Activated naive CD4-positive, alpha-beta T cell treated with anti-CD3 and anti-CD28 coated beads for 36 hours (primary cell): ENCODE measurements at places on chromosomes 12 and 14. TPM values are rescaled to one million over a fixed set of nuclear protein-coding genes. Genes with fewer than 3 reads are reported as not detected.

DNAJC22 gene
- not detected for total RNA-seq

ALX1 gene
- total RNA-seq, result not detected

KIAA0586 gene
- 41.8 TPM for total RNA-seq

OR4N5 gene
- total RNA-seq, result not detected

TSPAN9 gene
- 0.91 TPM for total RNA-seq

GLIPR1 gene
- total RNA-seq, result 1.5 TPM

ALDH1L2 gene
- total RNA-seq, result 14.3 TPM

DBX2 gene
- not detected for total RNA-seq

GYS2 gene
- total RNA-seq, result not detected

PLD4 gene
- total RNA-seq, result not detected

FBXO21 gene
- total RNA-seq, result 18.2 TPM

SLC17A8 gene
- not detected for total RNA-seq

GRCh38 chr12:106865683-106866082 is 90.0 kb upstream of the TMEM263 start:
- peaks cover 2% of the 10 kb centered on the region for H3K4me1 ChIP-seq
- no peaks in the 10 kb centered on the region for H3K27me3 ChIP-seq
- DNase-seq, result no peak
- H3K36me3 ChIP-seq, result peaks cover 8% of the 10 kb centered on the region
- no peak overlapping the region for H3K4me3 ChIP-seq

- peaks cover 25% of the 10 kb centered on the region for H3K36me3 ChIP-seq
- H3K27ac ChIP-seq, result peak overlapping the region; percentile 92
- DNase-seq, result peak; percentile 43
- peaks cover 4% of the 10 kb centered on the region for H3K27me3 ChIP-seq
These were observed 636 bp downstream of the DUSP6 start for GRCh38 chr12:89351489-89352241.

DNA sequence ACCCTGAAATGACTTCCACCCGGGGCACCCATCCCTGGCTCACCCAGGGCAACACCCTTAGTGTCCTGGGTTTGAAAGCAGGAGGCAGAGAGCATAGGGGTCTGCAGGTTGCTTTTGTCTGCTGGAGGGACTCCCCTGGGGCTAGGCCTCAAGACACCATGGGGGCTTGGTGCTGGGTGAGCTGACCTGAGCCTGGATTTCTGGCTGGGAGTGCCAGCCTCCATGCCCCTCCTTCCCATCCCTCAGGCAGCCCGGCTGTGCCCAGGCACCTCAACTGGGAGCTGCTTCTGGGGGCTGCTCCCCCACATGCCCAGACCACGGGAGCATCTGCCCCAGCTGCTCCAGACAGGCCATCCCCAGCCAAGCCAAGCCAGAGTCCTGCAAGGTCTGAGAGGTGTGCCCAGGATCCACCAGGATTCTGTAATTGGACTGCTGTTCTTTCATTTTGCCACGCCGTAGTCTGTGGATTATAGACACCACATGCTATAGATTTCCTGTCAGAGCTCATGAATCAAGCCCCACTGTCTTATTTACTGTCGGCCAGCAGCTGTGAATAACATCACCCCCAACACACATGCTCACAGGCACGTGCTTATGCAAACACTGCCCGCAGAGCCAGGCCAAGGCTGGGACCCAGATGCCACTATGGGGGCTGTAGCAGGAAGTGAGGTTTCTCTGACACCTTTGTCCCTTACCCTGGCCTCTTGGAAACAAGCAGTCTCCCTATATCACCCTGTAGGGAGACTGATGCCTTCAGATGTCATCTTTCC is 29.4 kb upstream of the ESRRB start:
- no peak overlapping the region for H3K4me3 ChIP-seq
- no peaks in the 10 kb centered on the region for H3K36me3 ChIP-seq
- H3K4me1 ChIP-seq, result no peaks in the 10 kb centered on the region

DNA sequence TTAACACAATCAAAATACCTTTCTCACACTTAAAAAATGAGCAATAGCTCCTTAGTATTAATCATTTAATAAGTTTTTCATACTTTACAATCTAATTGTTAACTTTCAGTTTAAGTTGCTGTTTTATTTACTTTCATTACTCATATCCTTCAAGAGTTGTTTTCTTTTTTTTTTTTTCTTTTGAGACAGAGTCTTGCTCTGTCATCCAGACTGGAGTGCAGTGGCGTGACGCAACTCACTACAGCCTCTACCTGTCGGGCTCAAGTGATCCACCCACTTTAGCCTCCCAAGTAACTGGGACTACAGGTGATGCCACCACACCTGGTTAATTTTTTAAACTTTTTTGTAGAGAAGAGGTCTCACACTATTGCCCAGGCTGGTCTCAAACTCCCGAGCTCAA is 16.1 kb downstream of the ZBTB1 start:
- H3K36me3 ChIP-seq, result no peaks in the 10 kb centered on the region

DNA sequence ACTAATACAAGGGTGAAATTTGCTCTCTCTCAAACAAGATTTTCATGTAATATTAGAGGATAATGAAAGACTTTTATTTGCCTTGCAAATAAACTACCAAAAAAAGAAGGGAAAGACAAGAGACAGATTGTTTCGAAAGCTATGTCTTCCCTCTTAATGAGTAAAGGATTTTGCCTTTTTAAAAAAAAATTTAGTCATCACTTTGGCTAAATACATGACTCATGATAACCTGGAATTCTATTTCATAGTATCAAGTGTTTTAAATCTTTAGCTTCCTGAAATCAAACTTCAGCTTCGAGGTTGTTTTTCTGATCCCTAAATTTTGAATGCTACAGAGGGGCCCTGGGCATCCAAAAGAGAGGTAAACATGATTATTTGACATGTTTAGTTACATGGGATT is 144.4 kb downstream of the CCDC59 start:
- H3K36me3 ChIP-seq, result no peaks in the 10 kb centered on the region
- H3K4me3 ChIP-seq, result no peak overlapping the region
- no peaks in the 10 kb centered on the region for H3K4me1 ChIP-seq

DNA sequence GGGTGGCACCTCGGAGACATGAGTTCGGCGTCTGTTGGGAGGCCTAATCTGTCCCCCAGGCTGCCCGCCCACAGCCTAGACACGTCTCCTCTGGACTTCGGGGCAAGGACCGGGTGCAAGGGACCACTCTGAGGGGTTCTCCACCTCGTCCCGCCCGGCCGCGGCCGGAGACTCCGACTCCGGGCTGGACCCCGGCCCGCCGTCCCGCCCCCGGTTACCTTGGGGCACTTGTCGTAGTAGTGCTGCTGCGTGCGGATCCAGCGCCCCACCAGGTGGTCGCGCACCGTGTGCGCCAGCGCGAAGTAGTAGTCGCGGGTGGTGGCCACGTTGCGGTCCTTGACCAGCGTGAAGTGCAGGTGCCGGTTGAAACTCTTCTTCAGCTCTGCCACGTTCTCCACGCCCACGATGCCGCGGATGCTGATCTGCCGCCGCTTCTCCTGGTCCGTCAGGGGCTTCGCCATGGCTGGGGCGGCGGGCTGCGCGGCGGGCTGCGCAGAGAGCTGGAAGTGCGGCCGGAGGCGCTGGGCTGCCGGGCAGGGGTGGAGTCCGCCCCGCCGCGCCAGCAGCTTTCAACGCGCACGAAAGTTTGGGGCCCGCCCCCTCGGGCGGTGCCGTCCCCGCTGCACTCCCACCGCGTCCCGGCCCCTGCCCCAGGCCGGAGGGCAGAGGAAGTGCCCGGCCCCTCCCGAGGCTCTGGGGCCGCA is at the start of gene PYGL:
Gene PYGL (minus strand): TSS at position 541 of the 704 bp plus-strand sequence. CDS start 80 bp downstream, at position 461.
- H3K27me3 ChIP-seq, result peaks cover 32% of the 10 kb centered on the region
- H3K36me3 ChIP-seq, result no peaks in the 10 kb centered on the region
- peak within 1 kb of the TSS; percentile 70 for H3K4me3 ChIP-seq
- peaks cover 10% of the 10 kb centered on the region for H3K4me1 ChIP-seq
- DNase-seq, result peak; percentile 39

- H3K27ac ChIP-seq, result no peak overlapping the region
- H3K36me3 ChIP-seq, result no peaks in the 10 kb centered on the region
- H3K4me3 ChIP-seq, result no peak overlapping the region
- no peaks in the 10 kb centered on the region for H3K27me3 ChIP-seq
These were observed 184.2 kb downstream of the TMTC2 start for GRCh38 chr12:82870771-82871377.

- DNase-seq, result no peak
- peak overlapping the region; percentile 31 for H3K27ac ChIP-seq
- no peaks in the 10 kb centered on the region for H3K27me3 ChIP-seq
- H3K36me3 ChIP-seq, result peaks cover 27% of the 10 kb centered on the region
These were observed 29.8 kb downstream of the YY1 start for GRCh38 chr14:100268591-100269207.

GRCh38 chr12:64566122-64566521 is 44.2 kb upstream of the RASSF3 start:
- no peak overlapping the region for H3K27ac ChIP-seq
- H3K36me3 ChIP-seq, result no peaks in the 10 kb centered on the region
- no peak overlapping the region for H3K4me3 ChIP-seq

- no peaks in the 10 kb centered on the region for H3K27me3 ChIP-seq
- no peak for DNase-seq
These were observed 3.5 kb upstream of the GYS2 start for GRCh38 chr12:21608196-21608595.

GRCh38 chr12:7019043-7019569 is 830 bp upstream of the LPCAT3 start:
- H3K36me3 ChIP-seq, result peaks cover 2% of the 10 kb centered on the region
- DNase-seq, result no peak

- DNase-seq, result no peak
- no peaks in the 10 kb centered on the region for H3K4me1 ChIP-seq
- H3K4me3 ChIP-seq, result no peak overlapping the region
- no peak overlapping the region for H3K27ac ChIP-seq
- H3K27me3 ChIP-seq, result no peaks in the 10 kb centered on the region
These were observed 81.1 kb downstream of the ESR2 start for GRCh38 chr14:64213086-64213485.

- no peak overlapping the region for H3K27ac ChIP-seq
- no peaks in the 10 kb centered on the region for H3K27me3 ChIP-seq
- H3K4me1 ChIP-seq, result peaks cover 24% of the 10 kb centered on the region
- H3K4me3 ChIP-seq, result no peak overlapping the region
These were observed 1.3 kb upstream of the WASHC3 start for GRCh38 chr12:102063069-102063468.

DNA sequence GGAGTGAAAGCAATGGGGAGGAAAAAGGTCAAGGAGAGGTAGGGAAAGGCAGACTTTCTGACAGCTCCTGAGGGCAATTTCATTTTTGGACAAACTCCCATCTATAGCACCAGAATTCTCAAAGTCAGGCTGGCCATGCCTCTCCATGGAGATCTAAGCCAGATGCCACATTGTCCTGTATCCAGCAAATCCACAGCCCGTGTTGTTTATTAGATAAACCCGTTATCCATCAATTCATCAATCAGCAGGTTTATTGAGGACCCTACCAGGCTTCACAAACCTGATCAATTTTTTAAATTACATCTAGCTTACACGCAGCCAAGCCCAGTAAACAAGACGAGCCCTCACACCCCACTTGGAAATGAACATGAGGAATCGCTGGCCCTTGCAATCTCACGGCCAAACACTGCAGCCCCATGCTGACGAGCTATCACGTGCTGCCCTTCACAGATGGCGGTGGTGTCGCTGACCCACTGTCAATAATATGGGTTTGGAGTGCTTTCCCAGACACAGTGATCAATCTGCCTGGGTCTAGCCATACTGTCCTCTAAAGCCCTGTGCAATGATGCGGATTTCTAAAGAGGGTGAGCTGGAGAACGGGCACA is 332.9 kb downstream of the DPF3 start:
- H3K27me3 ChIP-seq, result no peaks in the 10 kb centered on the region
- H3K4me3 ChIP-seq, result no peak overlapping the region
- no peak for DNase-seq
- H3K36me3 ChIP-seq, result no peaks in the 10 kb centered on the region
- H3K4me1 ChIP-seq, result no peaks in the 10 kb centered on the region

GRCh38 chr12:113740699-113741098 is 225.4 kb downstream of the RBM19 start:
- no peak overlapping the region for H3K4me3 ChIP-seq
- no peak for DNase-seq
- H3K27ac ChIP-seq, result no peak overlapping the region

DNA sequence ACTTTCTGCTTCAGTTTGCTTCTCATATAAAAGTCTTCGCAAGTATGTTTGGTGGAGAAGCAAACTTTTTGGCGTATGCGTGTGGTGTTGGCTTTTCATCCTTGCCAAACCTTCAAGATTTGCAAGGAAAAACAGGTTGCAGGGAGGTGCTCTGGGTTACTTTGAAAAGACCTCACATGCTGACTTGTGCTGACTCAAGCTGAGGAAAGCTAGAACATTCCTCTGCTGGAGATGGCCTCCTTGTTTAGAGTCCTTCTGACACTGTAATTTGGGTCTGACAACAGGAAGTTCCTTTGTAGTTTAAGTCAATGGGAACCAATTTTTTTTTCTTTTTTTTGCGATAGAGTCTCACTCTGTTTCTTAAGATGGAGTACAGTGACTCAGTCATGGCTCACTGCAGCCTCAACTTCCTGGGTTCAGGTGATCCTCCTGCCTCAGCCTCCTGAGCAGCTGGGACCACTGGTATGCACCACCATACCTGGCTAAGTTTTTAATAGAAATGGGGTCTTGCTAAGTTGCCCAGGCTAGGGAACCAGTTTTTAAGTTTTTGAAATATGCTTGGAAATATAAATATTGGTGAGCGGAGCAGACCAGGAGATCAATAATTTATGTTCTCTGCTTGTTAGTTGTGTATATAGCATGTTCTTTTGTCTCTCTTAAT is 2.6 kb upstream of the ACACB start:
- H3K4me1 ChIP-seq, result peaks cover 29% of the 10 kb centered on the region
- no peaks in the 10 kb centered on the region for H3K27me3 ChIP-seq
- no peak overlapping the region for H3K27ac ChIP-seq

DNA sequence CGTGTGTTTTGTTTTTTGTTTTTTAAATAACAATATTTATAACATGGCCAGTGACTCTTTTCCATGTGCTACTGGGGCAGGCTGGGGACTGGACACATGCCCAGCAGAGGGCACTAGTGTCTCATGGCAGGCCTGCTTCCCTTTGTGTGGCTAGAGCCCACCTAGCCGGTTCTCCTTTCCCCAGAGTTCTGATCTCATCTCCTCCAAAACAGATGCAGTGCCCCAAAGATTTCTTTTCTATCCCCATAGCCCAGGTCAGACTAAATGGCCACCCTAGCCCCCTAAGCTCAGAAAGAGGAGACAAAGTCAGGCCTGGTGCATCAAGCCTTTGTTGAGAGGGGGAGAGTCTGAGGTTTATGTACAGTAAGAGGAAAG is 21.2 kb downstream of the PRPF40B start:
- DNase-seq, result peak; percentile 90
- H3K4me3 ChIP-seq, result no peak overlapping the region
- peak overlapping the region; percentile 71 for H3K27ac ChIP-seq
- H3K4me1 ChIP-seq, result peaks cover 29% of the 10 kb centered on the region

DNA sequence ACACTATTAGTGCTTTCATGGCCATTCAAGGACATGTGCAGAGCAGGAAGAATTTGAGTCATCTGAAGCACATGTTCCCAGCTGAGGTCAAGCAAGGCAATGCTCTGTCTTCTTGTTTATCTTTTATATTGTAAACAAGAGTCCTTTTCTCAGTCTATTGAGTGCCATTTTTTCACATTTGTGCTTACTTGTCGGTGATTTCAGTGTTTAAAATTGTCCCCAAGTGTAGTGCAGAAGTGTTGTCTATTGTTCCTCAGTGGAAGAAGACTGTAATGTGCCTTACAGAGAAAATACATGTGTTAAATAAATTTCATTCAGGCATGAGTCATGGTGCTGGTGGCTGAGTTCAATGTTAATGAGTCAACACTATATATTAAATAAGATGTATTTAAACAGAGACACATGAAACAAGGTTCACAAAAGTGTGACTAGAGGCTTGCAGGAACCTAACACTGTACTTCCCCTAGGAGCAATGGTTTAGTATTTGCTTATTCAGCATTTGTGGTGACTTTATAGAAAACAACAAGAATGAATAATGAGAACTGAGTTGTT is 391.1 kb downstream of the LRIG3 start:
- no peaks in the 10 kb centered on the region for H3K36me3 ChIP-seq
- H3K4me3 ChIP-seq, result no peak overlapping the region
- DNase-seq, result no peak
